ENCODE measurements at places on chromosomes 2 and 18. TPM values are rescaled to one million over a fixed set of nuclear protein-coding genes. Genes with fewer than 3 reads are reported as not detected.

Gene TGFA
- 1.1 TPM for total RNA-seq

Gene CREG2
- total RNA-seq, result not detected

Gene SERPINB2
- not detected for total RNA-seq

Gene AP1S3
- total RNA-seq, result 0.50 TPM

Gene DCAF17
- 5.8 TPM for total RNA-seq

Gene SS18
- total RNA-seq, result 30.3 TPM

Gene MC4R
- total RNA-seq, result not detected

Gene FKBP7
- total RNA-seq, result 8.8 TPM

Gene SPATA3
- not detected for total RNA-seq

Gene SALL3
- not detected for total RNA-seq

Gene ALPI
- not detected for total RNA-seq

Gene C2orf80
- not detected for total RNA-seq

Gene LYG2
- not detected for total RNA-seq

Gene NEU4
- 0.52 TPM for total RNA-seq

Gene OTOS
- not detected for total RNA-seq

Gene GRB14
- 27.8 TPM for total RNA-seq

Gene TBC1D8
- total RNA-seq, result 47.8 TPM

Gene MLPH
- 88.9 TPM for total RNA-seq

Gene CFAP65
- not detected for total RNA-seq

Gene IGFBP5
- total RNA-seq, result 156 TPM

Gene HAAO
- total RNA-seq, result 1.9 TPM

Gene ST6GAL2
- 0.12 TPM for total RNA-seq

Gene CROCC2
- not detected for total RNA-seq

Gene CNDP1
- not detected for total RNA-seq

Gene QPCT
- total RNA-seq, result 0.77 TPM

Gene MAT2A
- 130 TPM for total RNA-seq

Gene SOS1
- 26.0 TPM for total RNA-seq

Gene G6PC2
- total RNA-seq, result not detected

Gene LYG1
- 0.77 TPM for total RNA-seq

Gene RIT2
- total RNA-seq, result not detected

Gene ALPP
- not detected for total RNA-seq
